Mesenteric fat pad (tissue), 1 donor: ENCODE measurements at places on chromosomes 12 and 14. TPM values are rescaled to one million over a fixed set of nuclear protein-coding genes. Genes with fewer than 3 reads are reported as not detected.

The TPPP2 gene
- not detected for total RNA-seq

The INSM2 gene
- not detected for total RNA-seq

The KERA gene
- not detected for total RNA-seq

The FGD6 gene
- 5.4 TPM for total RNA-seq

The TESPA1 gene
- total RNA-seq = 0.48 TPM

The SAMD15 gene
- 1.5 TPM for total RNA-seq

The MFAP5 gene
- 147 TPM for total RNA-seq

The ADAMTS20 gene
- not detected for total RNA-seq

GRCh38 chr14:23522643-23523198, 28.8 kb downstream of the ZFHX2 start:
- DNase-seq = no peak

DNA sequence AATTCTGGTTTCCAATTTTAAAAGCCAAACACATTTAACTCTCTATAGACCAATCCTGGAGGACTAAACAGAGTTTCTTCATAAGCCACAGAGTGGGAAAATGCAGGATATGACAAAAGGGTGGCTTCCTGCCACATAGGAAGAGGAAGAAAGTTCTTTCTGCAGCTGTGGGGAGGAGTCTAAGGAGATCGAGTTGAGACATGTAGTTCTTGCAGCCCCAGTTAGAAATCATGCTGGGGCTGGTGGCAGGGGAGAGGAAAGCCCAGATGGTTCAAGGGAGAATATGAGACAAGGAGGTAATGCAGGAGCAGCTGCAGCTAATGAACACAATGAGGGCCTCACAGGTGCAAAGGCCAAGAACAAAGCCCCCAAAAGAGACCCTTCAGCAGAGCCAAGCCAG, 85.0 kb upstream of the ARID2 start:
- no peak for DNase-seq

- DNase-seq = no peak
These were observed 119.0 kb upstream of the ATP2B1 start for GRCh38 chr12:89827592-89827991.

DNA sequence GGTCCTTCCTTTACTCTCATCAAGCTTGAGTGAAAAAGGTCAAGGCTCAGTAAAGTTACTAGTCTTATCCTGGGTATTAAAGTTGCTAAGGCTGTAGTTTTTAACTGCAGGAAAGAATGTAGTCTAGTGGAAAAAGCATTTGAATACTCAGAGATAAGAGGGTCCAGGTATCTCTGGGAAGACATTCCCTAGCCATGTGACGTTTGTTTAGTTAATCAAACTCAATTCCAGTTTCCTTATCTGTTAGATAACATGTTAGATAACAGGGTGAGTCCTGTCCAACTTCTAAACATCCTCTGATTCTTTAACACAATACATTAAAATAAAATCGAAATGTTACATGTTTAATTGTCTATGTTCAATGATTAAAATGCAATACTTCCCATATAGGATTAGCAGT, 720.7 kb upstream of the LMO3 start:
- DNase-seq = no peak

DNA sequence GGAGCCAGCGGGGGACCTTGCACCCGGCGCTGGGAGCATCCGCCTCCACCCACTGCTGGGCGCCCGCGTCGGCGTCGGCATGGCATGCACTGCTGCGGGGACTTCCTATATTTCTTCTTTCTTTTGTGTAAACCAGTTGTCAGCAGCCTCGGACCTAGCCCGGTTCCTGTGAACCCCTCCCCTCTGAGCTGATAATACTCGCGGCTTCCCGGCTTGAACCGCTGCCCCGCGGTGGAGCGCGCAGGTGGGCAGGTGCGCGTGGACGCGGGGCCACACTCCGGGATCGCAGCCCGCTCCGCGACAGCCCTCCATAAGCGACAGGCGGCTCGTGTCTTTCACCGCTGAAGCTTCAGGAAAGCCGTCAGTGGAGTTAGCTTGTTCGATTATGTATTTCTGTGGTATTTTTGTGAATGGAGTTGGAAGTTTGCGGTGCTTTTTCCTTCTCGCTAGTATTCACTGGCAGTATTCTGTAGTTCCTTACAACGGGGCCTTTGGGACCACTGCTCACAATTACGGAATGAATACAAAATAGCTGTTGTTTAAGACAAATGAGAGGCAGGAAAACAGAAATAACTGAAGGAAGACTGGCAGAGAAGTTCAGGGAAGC, 870 bp downstream of the BMAL2 start:
- DNase-seq = no peak

DNA sequence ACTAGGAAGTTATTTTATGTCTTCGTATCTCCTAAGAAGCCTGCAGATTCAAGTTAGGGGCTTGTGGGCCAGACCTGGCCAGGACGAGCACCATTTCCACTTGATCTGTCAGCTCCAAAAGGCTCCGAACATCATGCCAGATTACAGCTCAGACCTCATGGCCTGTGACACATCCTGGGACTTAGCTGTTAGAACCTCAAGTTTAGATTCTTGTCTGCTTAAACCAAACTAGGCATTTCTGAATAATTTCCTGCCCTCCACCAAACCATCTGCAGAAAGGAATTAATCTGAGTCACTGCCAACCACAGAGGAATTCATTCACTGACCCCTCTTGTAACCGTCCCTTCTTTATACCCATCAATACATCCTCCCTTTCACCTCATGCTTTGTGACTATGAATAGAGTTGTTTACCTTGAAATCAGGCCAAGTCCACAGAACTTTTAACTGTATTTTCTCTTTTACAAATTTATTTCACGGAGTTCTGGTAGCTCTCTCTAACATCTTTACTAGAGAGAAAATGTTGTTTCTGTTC, 120.3 kb downstream of the FBXL14 start:
- no peak for DNase-seq

GRCh38 chr14:80609055-80609454, 332.5 kb downstream of the CEP128 start:
- no peak for DNase-seq

GRCh38 chr12:10101648-10102220, 2.9 kb upstream of the CLEC1A start:
- no peak for DNase-seq

GRCh38 chr12:31813305-31813704, 84.5 kb upstream of the AMN1 start:
- no peak for DNase-seq

- no peak for DNase-seq
These were observed 424 bp upstream of the CYP27B1 start for GRCh38 chr12:57767305-57767698.

DNA sequence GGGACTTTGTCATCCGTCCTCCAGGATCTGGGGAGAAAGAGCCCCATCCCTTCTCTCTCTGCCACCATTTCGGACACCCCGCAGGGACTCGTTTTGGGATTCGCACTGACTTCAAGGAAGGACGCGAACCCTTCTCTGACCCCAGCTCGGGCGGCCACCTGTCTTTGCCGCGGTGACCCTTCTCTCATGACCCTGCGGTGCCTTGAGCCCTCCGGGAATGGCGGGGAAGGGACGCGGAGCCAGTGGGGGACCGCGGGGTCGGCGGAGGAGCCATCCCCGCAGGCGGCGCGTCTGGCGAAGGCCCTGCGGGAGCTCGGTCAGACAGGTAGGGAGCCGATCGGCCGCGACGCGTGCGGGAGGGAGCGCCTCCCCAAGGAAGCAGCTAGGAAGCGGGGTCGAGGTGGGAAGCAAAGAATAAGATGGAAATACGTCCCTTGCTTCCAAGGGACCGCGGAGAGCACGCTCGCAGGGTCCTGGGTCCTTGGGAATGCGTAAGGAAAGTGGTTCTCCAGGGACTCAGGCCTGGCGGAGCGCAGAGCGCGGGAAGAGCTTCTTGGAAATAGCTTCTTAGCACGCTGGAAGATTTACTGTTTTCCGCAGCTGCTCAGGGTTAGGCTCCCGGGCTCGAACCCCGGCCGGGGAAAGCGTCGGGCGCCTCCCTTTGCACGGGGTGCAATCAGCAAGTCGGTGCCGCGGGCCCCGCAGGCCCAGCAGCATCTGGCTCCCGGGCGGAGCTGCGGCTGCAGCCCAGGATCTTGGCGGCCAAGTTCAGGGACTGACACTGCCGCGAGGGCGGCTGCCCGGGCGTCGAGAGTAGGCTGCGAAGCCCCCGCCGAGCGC, 457 bp downstream of the SOCS2 start:
- DNase-seq = no peak

DNA sequence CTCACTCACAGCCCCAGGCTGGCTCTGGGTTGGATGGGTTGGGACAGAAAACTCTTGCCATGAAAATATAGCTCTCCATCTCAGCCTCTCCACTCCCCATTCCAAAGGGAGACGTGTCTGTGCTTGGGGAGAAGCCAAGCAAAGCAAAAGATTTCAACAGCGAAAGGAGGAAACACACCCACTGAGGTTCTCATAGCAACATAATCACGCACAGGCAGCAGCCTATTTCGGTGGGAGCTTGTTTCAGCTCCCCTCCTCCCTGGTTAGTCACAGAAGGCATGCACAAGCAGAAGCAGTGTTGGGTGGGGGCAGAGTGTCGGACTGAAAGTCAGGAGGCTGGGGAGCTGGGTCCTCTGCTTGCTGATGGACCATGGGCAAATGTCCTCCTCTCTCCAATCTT, 1.9 kb upstream of the PRMT8 start:
- DNase-seq = no peak

DNA sequence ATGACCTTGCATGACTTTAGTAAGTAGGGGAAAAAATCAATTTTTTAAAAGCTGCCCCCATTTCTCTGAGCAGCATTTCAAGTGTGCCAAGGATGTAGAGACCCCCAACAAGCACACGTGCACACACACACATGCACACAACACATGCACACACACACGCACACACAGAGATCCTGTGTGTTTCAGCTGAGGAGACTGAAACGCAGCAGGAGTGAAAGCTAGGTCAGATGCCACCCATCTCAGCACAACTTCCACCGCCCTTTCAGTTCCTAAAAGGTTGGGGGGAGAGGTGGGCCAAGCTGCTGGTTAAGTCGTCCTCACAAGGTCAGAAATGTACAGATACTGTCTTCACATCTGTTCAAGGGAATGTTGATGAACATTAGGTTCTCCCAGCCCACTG, 13.9 kb downstream of the MYL2 start:
- DNase-seq = no peak
